Lung (tissue), 17 donors: ENCODE measurements at places on chromosomes 12 and 14. TPM values are rescaled to one million over a fixed set of nuclear protein-coding genes. Genes with fewer than 3 reads are reported as not detected.

The OR10AD1 gene
- total RNA-seq, result not detected

The ITPK1 gene
- 17.5 TPM for total RNA-seq

DNA sequence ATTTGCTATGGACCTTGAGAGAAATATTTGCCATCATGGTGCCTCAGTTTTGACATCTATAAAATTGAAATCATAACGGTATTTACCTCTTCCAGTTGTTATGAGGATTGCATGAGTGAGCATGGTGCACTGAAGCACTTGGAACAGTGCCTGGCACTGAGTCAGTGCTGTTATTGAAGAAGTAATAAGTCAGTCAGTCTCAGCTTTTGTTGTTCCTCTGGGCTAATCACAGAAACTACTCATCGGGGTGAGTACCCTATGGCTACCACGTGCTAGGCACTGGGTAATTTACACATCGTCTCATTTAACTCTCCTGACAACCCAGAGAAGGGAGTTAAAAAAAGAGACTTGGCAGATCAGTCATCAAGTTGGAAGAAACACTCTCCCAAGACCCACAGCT, 159.5 kb upstream of the NRXN3 start:
- no peak for DNase-seq

DNA sequence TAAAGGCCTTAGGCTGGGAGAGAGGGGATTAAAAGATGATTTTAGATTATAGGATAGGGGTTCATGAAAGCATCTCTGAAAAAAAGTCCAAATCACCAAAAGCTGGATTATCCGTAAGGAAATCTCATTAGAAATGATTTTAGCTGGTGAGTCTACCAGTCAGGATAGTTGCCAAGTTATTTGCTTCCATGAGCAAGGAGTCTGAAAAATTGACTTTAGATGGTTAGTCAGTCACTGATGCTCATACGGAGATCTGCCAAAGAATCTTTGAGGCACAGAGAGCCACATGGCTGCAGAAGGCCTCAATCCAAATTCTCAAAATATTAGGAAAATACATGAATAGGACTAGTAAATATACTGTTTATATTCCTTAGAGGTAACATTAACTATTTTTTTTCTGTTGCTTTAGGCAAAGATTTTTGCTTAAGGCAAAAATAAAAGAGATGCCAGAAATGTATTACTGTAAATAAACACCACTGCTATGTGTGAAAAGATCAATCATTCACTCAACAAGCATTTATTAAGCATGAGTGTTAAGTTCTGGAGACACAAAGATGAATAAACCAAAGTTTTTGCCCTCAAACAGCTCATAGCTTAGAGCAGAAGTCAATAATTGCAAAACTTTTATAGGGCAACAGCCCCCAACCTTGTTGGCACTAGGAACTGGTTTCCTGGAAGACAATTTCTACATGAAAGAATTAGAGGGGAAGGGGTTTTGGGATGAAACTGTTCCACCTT, 105.2 kb downstream of the BBS10 start:
- DNase-seq, result no peak

DNA sequence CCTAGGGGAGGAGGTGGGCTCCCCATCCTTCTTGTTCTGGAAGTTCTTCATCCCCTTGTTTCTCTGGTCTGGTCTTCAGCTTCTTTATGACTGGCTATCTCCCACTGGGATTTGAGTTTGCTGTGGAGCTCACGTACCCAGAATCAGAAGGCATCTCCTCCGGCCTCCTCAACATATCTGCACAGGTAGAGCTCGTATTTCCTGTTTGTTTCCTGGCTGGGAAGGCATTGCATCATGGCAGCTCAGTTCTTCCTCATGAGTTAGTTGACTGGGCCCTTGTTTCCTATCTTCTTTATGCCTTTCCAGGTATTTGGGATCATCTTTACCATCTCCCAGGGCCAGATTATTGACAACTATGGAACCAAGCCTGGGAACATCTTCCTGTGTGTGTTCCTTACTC, 19.8 kb downstream of the ERG28 start:
- DNase-seq, result no peak

DNA sequence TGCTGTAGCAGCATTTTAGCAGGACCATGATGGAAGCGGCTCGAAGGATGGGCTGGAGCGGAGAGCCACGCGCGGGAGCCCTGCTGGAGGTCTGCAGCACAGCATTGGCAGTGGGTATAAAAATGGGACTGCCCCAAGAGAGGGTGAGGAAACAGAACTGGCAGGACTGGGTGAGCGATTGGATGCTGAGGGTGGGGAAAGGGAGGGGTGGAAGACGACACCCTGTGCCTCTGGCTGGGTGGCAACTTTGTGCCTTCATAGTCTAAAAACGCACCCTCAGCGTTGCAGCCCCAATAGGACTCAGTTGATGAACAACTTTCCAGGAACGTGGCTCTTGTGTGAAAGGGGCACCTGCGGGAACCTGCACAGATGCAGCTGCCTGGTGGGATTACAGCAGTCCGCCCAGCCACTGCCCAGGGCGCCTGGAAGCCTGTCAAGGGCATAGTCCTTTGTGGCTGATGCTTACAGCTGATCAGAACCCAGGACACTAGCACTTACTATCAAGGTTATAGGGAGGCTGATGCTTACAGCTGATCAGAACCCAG, 73.0 kb downstream of the NINJ2 start:
- no peak for DNase-seq
